ENCODE measurements at places on chromosomes 16 and 17.
A peak's percentile ranks its signal among the peaks of the same experiment; 100 is the strongest.

GRCh38 chr16:10763456-10763855 is 19.8 kb downstream of the NUBP1 start:
- H3K4me1 ChIP-seq, result peaks cover 37% of the 10 kb centered on the region
- no peak overlapping the region for H3K27ac ChIP-seq
- no peak for DNase-seq
- H3K27me3 ChIP-seq, result no peaks in the 10 kb centered on the region
- peak overlapping the region; percentile 22 for H3K4me3 ChIP-seq

DNA sequence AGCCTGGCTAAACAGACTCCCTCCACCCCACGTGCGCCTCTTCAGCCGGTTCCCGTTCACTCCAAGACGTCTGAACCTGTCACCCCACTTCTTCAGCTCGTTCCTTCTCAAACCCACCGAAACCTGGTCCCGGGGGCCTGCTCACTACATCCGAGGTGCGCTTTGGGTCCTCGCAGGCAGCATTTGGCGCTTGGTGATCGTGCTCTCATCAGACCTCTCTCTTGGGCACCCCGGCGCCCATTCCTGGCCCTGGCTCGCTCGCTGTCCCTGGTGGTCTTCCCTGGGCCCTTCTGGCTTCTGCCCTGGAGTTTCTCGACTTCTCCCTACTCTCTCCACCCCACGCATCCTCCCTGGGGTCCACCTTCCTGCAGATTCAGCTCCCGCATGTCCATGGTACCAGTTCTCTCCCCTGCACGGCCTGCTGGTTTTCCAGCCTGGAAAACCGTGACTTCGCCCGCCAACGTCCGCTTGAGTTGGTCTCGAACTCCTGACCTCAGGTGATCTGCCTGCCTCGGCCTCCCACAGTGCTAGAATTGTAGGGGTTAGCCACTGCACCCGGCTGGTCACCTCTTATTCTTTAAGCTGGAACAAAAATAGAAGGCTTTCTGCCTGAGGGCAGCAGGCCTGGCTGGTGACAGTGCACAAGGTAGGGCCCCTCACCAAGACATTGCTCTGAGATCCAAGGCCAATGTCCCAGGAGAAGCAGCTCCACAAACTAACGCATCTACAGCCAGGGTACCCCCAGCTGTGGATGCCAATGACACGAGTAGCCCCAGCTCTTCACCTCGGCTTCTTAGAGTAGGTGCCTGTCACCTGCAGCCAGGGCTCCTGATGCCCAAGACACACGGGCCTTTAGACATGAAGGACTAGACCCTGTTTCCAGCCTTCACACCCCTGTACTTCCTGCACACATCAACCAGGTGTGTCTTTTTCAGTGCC is 1.1 kb upstream of the MEAK7 start:
- H3K27me3 ChIP-seq, result no peaks in the 10 kb centered on the region
- H3K36me3 ChIP-seq, result no peaks in the 10 kb centered on the region
- peak overlapping the region; percentile 93 for H3K27ac ChIP-seq
- H3K4me3 ChIP-seq, result peak overlapping the region; percentile 93
- peaks cover 47% of the 10 kb centered on the region for H3K4me1 ChIP-seq
- no peak for DNase-seq

DNA sequence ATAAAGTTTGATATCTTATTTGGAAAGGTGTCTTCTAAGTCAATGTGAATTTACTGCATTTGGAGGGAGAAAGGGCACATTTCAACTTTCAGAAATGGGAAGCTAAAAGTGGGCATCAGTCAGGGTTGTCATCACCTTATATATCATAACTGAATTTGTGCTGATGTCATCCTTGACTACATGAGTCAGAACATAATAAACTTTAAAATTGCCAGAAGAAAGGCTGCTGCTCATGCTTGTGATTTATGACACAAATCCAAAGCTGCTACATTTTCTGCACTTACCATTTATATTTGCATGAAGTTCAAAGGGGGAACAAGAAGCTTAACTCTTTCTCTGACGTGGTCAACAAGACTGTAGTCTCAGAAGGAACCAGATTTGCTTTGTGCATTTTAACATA is 196.6 kb downstream of the UTP18 start:
- H3K27me3 ChIP-seq, result peaks cover 4% of the 10 kb centered on the region
- no peak for DNase-seq
- H3K27ac ChIP-seq, result no peak overlapping the region
- no peaks in the 10 kb centered on the region for H3K4me1 ChIP-seq
- H3K36me3 ChIP-seq, result no peaks in the 10 kb centered on the region

- H3K4me3 ChIP-seq, result no peak overlapping the region
- DNase-seq, result no peak
- peaks cover 3% of the 10 kb centered on the region for H3K27me3 ChIP-seq
- no peaks in the 10 kb centered on the region for H3K4me1 ChIP-seq
- H3K36me3 ChIP-seq, result no peaks in the 10 kb centered on the region
These were observed 61.5 kb downstream of the GNAO1 start for GRCh38 chr16:56252835-56253234.

- H3K4me3 ChIP-seq, result no peak overlapping the region
- H3K4me1 ChIP-seq, result no peaks in the 10 kb centered on the region
- H3K36me3 ChIP-seq, result peaks cover 4% of the 10 kb centered on the region
- DNase-seq, result no peak
These were observed 34.4 kb upstream of the STH start for GRCh38 chr17:45964634-45965033.

DNA sequence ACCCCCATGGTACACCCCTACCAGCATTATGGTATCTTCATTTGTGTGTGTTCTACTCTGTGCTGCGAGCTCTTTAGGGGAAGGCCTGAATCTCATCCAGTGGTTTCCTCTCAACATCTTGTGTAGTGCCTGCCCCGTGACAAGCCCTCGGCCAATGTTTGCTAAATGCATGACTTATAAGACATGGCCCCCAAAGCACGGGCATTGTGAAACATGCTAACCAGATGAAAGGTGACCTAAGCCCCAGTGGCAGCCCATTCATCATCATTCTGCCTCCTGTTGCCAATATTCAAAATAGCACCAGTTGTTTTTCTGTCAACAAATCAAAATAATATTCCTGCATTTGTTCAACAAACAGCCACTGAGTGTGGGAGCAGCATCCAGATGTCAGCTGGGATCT is 108.8 kb upstream of the HSBP1 start:
- H3K4me1 ChIP-seq, result no peaks in the 10 kb centered on the region
- no peak overlapping the region for H3K4me3 ChIP-seq
- H3K27me3 ChIP-seq, result peaks cover 29% of the 10 kb centered on the region
- H3K27ac ChIP-seq, result no peak overlapping the region
- DNase-seq, result no peak
- no peaks in the 10 kb centered on the region for H3K36me3 ChIP-seq

DNA sequence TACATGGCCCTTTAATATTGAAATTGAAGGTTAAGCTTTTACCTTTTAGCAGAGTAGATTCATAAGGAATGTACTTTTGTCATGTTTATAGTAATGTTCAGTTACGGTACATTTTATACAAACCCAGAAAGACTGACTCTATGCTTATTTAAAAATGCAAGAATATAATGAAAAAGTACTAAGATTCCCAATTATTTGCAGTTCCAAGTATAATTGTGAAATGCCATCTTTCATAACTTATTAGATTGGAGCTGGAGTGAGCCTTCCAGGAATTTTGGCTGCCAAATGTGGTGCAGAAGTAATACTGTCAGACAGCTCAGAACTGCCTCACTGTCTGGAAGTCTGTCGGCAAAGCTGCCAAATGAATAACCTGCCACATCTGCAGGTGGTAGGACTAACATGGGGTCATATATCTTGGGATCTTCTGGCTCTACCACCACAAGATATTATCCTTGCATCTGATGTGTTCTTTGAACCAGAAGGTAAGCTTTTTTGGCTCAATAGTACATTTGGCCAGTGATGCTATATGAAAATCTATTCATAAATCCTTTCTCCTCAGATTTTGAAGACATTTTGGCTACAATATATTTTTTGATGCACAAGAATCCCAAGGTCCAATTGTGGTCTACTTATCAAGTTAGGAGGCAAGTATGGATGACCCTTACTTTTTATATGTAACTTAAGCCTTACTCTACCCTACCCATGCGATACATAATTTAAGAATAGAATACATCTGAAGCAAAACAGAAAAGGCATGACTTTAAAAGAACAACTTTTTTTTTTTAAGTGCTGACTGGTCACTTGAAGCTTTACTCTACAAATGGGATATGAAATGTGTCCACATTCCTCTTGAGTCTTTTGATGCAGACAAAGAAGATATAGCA is 4.2 kb downstream of the SRSF2 start:
- peak overlapping the region; percentile 32 for H3K4me3 ChIP-seq
- peak overlapping the region; percentile 97 for H3K27ac ChIP-seq
- H3K4me1 ChIP-seq, result peaks cover 24% of the 10 kb centered on the region
- H3K27me3 ChIP-seq, result no peaks in the 10 kb centered on the region
- peaks cover 25% of the 10 kb centered on the region for H3K36me3 ChIP-seq
- no peak for DNase-seq

- H3K27me3 ChIP-seq, result no peaks in the 10 kb centered on the region
- peaks cover 9% of the 10 kb centered on the region for H3K4me1 ChIP-seq
- peaks cover 5% of the 10 kb centered on the region for H3K36me3 ChIP-seq
- H3K4me3 ChIP-seq, result no peak overlapping the region
- no peak overlapping the region for H3K27ac ChIP-seq
- DNase-seq, result no peak
These were observed 47.4 kb downstream of the KATNIP start for GRCh38 chr16:27597361-27597760.

- H3K27ac ChIP-seq, result no peak overlapping the region
- no peaks in the 10 kb centered on the region for H3K27me3 ChIP-seq
- no peak for DNase-seq
- no peaks in the 10 kb centered on the region for H3K36me3 ChIP-seq
These were observed 4.9 kb upstream of the MED1 start for GRCh38 chr17:39455919-39456318.

DNA sequence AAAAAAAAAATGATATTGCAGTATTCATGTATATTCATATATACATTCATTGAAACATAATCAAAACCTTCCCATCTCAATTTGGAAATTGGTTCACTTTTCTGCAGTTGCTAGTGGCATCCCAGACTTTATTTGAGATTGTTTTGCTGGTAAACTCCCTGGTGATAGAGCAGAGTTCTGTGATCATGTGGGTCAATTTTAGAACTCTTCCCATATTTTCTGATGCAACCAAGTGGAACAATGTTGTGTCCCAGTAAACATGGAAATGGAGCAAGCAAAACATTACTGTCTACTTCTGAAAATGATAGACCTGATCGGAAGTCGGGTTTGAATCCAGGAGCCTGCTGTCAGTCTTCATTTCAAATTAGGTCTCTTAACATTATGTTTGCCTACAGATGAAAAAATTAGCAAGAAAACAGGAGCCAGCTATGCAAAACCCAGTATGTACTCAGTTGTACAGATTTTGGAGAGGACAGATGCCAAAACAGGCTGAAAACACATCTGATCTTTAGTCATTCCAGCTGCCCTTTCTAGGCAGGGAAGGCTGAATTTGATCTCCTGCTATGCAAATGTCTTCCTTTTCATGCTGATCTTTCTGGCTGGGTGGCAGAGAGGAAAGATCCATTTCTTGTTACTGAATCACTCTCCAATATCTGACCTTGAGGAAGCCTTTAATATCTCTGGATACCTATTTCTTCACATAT is 786.6 kb upstream of the SOX9 start:
- no peak overlapping the region for H3K4me3 ChIP-seq
- no peaks in the 10 kb centered on the region for H3K4me1 ChIP-seq
- no peaks in the 10 kb centered on the region for H3K36me3 ChIP-seq
- no peak for DNase-seq
- H3K27me3 ChIP-seq, result no peaks in the 10 kb centered on the region
- no peak overlapping the region for H3K27ac ChIP-seq

GRCh38 chr17:64254755-64255154 is 8.3 kb downstream of the TEX2 start:
- no peaks in the 10 kb centered on the region for H3K36me3 ChIP-seq
- no peak for DNase-seq
- H3K4me3 ChIP-seq, result no peak overlapping the region
- no peak overlapping the region for H3K27ac ChIP-seq
- H3K4me1 ChIP-seq, result no peaks in the 10 kb centered on the region

GRCh38 chr16:54219709-54220108 is 66.9 kb downstream of the IRX3 start:
- no peaks in the 10 kb centered on the region for H3K27me3 ChIP-seq
- H3K4me1 ChIP-seq, result no peaks in the 10 kb centered on the region
- no peak overlapping the region for H3K4me3 ChIP-seq
- H3K27ac ChIP-seq, result no peak overlapping the region
- no peak for DNase-seq

GRCh38 chr17:78915872-78916632 is 9.1 kb downstream of the TIMP2 start:
- H3K4me1 ChIP-seq, result peaks cover 37% of the 10 kb centered on the region
- no peaks in the 10 kb centered on the region for H3K36me3 ChIP-seq
- H3K27me3 ChIP-seq, result no peaks in the 10 kb centered on the region

DNA sequence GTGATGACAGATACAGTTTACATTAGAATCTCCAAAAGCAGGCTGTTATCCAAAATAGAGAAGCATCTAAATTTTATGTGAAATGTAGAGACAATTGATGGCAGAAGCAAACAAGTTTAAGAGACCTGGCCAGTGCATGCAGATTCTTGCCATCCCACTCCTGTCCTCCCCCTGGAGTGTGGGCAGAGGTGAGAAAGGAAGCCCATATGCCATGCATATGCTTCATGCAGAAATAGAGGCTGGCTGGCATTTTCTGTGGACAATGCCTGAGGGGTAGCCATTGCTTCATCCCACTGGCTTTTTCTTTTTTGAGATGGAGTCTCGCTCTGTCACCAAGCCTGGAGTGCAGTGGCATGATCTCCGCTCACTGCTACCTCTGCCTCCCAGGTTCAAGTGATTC is 382.1 kb downstream of the RBFOX1 start:
- H3K27ac ChIP-seq, result no peak overlapping the region
- no peaks in the 10 kb centered on the region for H3K36me3 ChIP-seq
- no peak overlapping the region for H3K4me3 ChIP-seq
- DNase-seq, result no peak
- no peaks in the 10 kb centered on the region for H3K27me3 ChIP-seq

- H3K4me3 ChIP-seq, result peak overlapping the region; percentile 73
- H3K36me3 ChIP-seq, result peaks cover 5% of the 10 kb centered on the region
- peaks cover 43% of the 10 kb centered on the region for H3K27me3 ChIP-seq
These were observed 118.2 kb upstream of the KCNJ18 start for GRCh38 chr17:21573961-21574610.

DNA sequence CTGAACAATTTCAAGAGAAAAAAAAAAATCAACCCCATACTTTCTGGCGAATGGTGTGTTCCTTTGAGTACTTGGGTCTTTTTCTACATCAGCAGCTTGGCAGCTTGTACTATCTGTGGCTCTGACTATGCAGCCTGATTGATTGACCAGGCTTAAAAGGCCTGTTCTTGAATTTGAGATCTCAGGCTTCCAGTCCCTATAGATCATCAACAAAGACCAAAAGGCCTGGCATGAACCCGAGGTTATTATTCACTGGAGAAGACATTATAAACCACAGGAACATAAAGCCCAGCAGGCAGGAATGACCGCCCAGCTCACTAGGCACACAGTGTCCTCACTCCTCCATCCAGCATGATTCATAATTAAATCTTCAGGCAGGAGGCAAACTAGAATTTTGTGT is 32.1 kb upstream of the CDH3 start:
- H3K36me3 ChIP-seq, result peaks cover 8% of the 10 kb centered on the region
- DNase-seq, result no peak
- no peaks in the 10 kb centered on the region for H3K4me1 ChIP-seq
- H3K4me3 ChIP-seq, result no peak overlapping the region

All from naive B cell (primary cell).